ENCODE measurements at places on chromosomes 3 and 15.

GRCh38 chr3:14231145-14231990, 52.8 kb downstream of the LSM3 start:
- no peak for DNase-seq

GRCh38 chr3:185789891-185790830, 34.7 kb downstream of the IGF2BP2 start:
- no peak for DNase-seq

GRCh38 chr15:53786401-53786800, 26.9 kb upstream of the WDR72 start:
- no peak for DNase-seq

DNA sequence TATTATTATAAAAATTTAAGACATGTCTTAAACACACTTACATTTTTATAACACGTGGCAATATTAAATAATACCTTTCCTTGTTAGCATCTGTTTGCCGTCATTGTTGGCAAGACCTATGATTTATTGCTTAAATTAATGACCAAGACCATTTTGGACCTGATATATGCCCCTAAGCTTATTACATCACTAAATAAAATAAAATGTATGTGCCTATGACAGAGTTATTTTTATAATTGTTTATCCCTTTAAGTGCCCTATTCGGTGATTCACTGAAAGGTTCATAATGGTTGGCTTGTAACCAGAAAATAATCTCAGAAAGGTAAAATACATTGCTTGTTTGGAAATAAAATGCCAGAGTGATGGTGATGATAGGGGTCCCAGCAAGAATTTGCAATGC, 17.5 kb downstream of the CDIN1 start:
- DNase-seq = no peak

All from CD4-positive, alpha-beta T cell (primary cell).